ENCODE measurements at places on chromosomes 1 and 21. TPM values are rescaled to one million over a fixed set of nuclear protein-coding genes. Genes with fewer than 3 reads are reported as not detected.
A peak's percentile ranks its signal among the peaks of the same experiment; 100 is the strongest.

The KANK4 gene
- 1.6 TPM for total RNA-seq

- no peak for DNase-seq
These were observed 48.1 kb downstream of the STUM start for GRCh38 chr1:226596531-226597165.

- no peak for DNase-seq
These were observed 485.3 kb upstream of the NFIA start for GRCh38 chr1:60596791-60597750.

GRCh38 chr1:5990913-5991312 is 1.3 kb downstream of the NPHP4 start:
- no peak for DNase-seq

The MT1HL1 gene
- total RNA-seq: not detected

DNA sequence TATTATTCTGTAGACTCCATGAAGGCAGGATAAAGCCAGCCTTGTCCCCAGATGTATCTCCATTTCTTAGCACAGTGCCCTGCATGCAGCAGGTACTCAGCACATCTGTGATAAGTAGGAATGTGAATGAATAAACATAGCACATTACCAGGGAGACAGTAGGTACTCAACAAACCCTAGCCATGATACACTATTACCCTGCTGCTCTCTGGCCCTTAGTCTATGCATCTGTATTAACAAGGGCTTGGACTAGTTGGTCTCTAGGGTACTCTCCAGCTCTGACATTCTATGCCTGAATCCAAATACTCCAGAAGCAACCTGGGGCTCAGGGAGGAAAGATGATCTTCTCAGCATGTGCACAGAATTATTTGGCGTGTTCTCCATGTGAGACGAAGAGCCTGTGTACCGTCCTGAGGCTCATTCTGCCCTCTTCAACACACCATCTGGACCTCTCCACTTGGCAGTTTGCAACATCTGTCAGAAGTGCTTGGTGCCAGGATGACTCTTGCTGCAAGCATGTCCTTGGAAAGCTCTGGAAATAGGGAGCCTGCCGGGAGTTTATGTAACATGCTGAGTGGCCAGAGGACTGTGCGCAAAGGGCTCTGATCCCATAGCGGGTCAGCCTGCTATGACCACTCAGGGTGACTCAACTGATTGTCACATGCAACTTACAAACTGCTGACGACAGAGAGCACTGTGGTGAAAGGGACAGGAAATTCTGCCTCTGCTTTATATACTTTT is 228.2 kb upstream of the USP24 start:
- DNase-seq: no peak

DNA sequence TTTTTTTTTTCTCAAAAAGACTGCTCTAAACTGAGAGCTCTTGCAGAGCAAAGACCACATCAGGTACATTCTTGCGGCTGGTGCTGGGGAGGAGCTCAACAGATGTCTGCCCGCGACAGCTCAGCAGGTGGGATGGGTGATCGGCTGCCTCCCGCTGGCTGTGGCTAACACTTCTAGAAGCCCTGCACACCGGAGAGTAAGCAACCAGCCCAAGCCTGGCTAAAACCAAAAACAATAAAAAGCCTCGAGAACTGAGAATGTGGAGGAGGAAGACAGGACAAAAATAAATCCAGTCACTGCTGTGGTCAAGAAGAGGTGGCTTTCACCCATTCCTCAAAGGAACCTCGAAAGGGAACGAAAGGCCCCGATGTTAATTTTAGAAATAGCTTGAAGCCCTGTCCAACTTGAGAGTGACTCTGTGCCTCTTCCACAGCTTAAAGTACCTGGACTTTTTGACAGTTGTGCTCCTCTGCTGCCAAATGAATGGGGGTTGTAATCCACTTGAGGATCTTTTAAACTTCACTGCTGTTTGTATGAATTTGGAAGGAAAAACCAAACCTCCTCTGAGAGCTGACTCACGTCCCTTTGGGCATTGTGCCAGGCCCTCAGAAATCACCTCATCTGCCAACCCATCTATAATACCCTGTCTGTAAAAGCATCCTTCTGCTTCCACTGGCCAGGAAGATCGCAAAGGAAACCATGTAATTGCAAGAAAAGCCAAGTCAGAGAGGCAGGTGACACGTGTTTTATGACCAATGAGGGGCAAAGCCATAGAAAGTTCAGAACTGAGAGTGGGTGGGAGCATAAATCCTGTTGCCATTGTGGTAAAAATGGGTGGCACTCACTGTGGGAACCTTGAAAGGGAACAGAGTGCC is 78.6 kb downstream of the KCNN3 start:
- no peak for DNase-seq

DNA sequence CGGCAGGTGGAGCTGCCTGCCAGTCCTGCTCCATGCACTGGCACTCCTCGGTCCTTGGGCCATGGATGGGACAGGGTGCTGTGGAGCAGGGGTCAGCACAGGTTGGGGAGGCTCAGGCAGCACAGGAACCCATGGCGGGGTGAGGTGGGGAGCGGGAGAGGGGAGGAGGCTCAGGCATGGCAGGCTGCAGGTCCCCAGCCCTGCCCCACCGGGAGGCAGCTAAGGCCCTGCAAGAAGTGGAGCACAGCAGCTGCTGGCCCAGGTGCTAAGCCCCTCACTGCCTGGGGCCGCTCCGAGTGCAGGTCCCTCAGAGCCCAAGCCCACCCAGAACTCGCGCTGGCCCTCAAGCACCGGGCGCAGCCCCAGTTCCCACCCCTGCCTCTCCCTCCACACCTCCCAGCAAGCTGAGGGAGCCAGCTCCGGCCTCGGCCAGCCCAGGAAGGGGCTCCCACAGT is 691 bp upstream of the GBP5 start:
- DNase-seq: peak; percentile 56

The SDE2 gene
- total RNA-seq: 9.1 TPM

DNA sequence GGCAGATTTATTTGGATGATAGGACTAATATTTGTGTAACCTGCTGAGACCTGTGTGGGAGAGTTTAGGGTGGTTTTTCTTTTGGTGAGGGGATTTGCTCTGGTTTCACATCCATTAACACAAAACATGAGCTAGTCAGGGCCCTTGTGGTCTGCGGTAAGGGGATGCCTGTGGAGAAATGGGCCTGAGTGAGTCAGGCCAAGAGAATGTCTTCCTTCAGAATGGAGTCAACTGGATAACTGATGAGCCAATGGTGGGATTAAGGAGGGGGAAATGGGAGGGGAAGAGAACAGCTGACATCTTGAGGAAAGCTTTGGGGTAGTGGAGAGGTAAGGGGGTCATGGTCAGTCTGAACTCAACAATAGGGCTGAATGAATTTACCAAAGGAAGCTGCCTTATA is 13.9 kb downstream of the WNT2B start:
- no peak for DNase-seq

DNA sequence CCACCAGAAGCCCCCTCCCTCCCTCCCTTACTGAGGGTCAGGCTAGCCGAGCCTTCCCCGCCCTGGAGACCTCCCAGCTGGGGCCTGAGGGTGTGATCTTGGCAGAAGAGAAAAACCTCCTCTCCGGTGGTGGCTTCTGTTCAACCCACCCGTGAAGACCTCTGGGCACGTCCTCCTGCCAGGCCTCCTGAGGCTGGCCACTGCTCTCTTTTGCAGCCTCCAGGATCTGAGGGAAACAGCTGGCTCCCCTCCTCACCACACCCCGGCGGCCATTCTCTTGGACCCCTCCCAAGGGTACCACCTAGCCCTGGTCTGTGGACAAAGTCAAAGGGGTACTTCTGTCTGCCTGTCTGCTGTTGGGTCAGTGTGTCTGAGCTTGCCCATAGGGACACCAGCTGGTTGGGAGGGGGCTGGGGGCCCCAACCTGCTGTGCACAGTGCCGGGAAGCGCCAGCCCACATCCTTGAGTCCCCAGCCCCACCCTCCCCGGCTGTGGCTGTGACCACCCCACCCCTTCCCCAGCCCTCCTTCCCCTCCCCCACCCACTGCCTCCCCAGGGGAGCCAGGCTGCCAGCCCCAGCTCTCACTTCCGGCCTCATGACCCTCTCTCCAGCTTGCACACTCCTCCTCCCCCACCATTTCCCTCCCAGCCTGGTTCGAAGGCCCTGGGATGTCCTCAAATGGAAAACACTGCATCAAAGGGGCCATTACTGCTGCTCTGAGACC is 48.1 kb downstream of the AHDC1 start:
- DNase-seq: no peak

GRCh38 chr1:204583909-204584632 is 67.9 kb downstream of the MDM4 start:
- no peak for DNase-seq

DNA sequence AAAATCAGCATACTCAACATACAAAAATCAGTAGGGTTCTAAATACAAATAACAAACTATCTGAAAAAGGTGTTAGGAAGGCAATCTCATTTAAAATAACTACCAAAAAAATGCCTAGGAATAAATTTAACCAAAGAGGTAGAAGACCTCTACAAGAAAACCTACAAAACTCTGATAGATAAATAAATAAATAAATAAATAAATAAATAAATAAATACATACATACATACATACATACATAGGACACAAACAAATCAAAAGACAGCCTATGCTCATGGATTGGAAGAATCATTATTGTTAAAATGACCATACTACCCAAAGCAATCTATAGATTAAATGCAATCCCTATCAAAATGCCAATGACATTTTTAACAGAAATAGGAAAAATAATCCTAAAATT is 194.7 kb downstream of the BARHL2 start:
- no peak for DNase-seq

GRCh38 chr1:150895618-150896017 is 8.7 kb downstream of the CTXND2 start:
- no peak for DNase-seq

DNA sequence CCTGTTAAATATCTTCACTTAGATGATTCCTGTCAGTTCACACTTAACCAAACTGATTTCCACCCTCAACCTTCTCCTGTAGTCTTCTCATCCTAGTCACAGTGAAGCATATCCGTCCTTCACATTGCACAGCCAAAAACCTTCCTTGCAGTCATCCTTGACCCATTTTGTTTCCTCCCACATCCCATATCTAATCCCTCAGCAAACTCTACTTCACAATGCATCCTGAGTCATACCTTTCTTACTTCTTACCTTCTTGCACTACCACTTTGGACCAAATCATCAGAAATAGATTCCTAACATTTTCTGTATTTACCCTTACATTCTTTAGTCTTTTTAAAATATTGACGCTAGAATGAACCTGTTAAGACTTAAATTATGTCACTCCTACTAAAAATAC is 86.9 kb downstream of the OLFML2B start:
- no peak for DNase-seq

DNA sequence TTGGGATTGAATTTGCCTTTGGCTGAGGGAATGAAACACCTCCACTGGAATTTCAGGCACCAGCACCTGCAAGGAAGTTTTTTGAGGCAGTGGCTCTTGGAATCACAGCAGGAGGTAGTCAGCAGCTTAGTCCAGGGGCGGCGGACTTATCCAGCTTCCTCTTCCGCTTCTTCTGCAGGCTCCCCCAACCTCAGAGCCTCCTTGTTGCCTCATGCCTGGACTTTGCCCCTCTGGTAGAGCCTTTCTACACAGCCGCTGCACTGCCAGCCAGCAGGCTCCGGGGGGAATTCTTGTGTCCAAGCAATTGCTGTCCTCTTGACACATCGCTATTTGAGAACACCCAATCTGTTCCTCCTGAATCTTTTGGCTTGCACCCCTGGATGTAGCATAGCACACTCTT is 4.4 kb upstream of the RHEX start:
- DNase-seq: peak; percentile 72

The LRRC38 gene
- total RNA-seq: not detected

The BRINP3 gene
- not detected for total RNA-seq

- no peak for DNase-seq
These were observed 36.3 kb downstream of the PRDM16 start for GRCh38 chr1:3105167-3105863.

The LCE2A gene
- not detected for total RNA-seq

GRCh38 chr1:7719468-7720094 is 51.5 kb upstream of the VAMP3 start:
- DNase-seq: no peak

The GNG4 gene
- not detected for total RNA-seq

GRCh38 chr1:225780630-225781029 is 3.0 kb downstream of the SRP9 start:
- DNase-seq: no peak

The CACHD1 gene
- total RNA-seq: 1.5 TPM

The SPRR1A gene
- total RNA-seq: not detected

The NFASC gene
- 4.0 TPM for total RNA-seq

DNA sequence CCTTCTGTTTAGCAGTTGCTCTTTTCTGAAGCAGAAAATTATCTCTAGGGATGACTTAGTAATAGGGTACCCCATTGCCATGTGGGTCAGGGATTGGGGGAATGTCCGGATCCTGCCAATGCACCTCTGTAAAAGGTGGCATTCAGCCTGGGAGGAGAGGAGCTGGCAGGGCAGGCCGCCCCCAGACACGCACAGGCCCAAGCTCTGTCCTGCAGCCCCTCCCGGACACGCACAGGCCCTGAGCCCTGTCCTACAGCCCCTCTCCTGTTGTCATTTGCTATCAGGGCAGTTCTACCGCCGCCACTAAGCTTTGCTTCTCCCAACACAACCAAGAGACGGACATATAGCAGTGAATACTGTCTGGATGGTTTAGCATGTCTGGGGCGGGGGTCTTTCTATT is 219.1 kb downstream of the SDCCAG8 start:
- no peak for DNase-seq

The TMEM167B gene
- 15.9 TPM for total RNA-seq

DNA sequence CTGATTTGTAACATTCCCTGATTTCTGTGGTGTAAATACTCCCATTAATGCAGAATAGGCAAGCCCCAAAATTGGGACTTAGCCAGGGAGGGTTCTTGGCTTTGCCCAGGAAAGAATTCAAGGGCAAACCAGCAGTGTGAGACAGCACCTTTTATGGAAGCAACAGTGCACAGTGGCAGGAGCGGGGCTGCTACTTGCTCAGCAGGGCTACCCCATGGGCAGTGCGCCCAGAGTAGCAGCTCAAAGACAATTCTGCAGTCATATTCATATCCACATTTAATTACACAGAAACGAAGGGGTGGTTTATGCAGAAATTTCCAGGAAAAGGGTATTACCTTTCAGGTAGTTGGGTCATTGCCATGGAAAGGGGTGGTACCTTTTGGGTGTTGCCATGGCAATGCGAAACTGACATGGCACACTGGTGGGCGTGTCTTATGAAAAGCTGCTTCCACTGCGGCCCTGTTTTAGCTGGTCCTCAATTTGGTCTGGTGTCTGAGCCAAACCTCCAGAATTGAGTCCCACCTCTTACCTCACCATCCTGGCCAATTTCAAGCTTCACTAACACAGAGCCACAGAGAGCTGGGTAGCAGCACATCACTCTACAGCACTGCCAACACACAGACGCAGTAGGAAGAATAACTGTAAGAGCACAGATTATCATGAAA is 35.9 kb downstream of the FHAD1 start:
- DNase-seq: no peak

The CAPZB gene
- total RNA-seq: 69.0 TPM

- no peak for DNase-seq
These were observed 89.3 kb downstream of the SIM2 start for GRCh38 chr21:36788120-36788638.

- DNase-seq: no peak
These were observed 6.7 kb downstream of the ASH1L start for GRCh38 chr1:155555915-155556314.
